ENCODE measurements at places on chromosomes 13 and 19.

GRCh38 chr19:38264486-38265212, at the start of gene SPINT2:
Gene SPINT2, plus strand, starts transcription at chr19:38264573. Its CDS starts 320 bp downstream, at chr19:38264893.
- no peak for DNase-seq

- no peak for DNase-seq
These were observed 138.2 kb downstream of the KCNRG start for GRCh38 chr13:50153401-50153800.

GRCh38 chr19:16146112-16146511, 2.6 kb downstream of the HSH2D start:
- DNase-seq: no peak

DNA sequence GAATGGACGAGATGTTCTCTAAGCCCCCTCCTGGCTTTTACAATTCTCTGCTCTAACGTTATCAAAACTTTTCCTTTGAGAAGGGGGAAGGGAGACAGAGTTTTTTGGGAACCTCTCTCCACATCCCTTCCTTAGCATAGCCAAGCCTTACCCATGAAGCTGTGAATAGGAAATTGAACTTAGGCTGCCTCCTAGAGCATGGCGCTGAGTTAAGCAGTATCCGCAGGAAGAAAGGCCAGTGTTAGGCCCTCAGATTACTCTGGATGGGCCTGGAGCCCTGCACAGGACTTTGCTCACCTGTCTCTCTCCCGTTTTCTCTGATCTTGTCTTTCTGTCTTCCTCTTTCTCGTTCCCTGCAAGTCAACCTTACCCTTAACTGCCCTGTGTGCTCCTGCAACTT, 39.6 kb downstream of the CYP2B6 start:
- DNase-seq: no peak

DNA sequence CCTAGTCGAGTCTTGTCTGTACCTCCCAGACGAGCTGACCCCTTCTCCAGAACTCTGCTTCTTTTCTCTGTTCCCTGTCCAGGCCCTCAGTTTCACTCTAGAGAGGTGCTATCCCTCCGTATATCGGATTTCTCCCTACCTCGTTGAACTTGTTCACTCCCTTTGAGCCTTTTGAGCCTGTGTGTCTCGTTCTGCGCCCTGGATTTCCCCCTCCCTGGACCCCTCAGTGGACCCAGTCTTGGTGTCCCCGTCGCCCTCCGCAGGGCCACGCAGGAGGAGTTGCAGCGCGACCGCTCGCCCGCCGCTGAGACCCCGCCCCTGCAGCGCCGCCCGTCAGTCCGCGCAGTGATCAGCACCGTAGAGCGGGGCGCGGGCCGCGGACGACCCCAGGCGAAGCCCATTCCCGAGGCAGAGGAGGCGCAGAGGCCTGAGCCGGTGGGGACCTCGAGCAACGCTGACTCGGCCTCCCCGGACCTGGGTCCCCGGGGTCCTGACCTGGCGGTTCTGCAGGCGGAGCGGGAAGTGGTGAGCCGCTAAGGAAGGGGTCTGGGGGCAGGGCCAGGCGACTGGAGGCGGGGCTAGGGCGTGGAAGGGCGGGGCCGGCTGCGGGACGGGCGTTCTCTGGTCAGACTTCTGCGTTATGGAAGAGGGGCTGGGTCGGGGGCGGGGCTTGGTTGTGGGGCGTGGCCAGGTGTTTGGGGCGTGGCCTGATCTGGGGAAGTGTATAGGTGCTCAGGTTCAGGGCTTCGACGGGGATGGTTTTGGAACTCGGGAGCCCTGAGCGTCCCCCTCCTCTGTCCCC, 5.5 kb downstream of the EPS8L1 start:
- DNase-seq: peak; percentile 84

DNA sequence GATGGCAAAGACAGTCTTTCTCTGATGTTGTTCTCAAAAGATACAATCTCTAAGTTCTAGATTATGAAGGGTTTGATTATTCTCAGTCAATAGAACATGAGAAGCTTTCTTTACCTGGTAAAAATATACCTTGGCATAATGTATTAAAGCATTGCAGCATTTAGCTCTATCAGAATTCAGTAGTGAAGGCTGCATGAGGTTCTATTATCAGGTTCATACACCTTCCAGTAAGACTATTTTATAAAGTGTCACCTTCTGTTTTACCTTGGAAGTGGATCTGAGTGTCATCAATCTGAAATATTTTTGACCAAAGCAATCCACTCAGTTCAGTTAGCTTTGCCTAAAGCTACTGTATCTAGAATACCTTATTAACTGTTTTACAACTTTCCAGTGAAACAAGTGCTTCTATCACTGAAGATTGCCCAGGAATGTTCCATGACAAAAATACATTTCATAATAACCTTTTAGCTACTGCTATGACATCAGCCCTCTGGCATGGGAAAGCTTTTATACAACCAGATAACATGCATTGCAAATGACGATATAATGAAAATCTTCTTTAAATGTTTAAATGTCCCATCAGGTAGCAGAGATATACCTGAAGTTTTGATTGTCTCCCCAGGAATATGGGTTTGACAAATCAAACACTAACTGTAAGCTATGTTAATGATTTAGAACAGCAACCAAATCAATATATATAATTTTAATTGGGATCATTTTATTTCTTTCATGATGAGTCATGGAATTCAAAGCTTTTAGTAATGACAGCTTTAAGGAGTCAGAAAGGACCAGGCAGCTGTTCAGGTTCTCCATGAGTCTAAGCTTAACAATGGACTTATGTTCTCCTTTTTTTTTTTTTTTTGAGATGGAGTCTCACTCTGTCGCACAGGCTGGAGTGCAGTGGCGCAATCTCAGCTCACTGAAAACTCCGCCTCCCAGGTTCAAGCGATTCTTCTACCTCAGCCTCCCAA, 72.2 kb downstream of the UFM1 start:
- no peak for DNase-seq

DNA sequence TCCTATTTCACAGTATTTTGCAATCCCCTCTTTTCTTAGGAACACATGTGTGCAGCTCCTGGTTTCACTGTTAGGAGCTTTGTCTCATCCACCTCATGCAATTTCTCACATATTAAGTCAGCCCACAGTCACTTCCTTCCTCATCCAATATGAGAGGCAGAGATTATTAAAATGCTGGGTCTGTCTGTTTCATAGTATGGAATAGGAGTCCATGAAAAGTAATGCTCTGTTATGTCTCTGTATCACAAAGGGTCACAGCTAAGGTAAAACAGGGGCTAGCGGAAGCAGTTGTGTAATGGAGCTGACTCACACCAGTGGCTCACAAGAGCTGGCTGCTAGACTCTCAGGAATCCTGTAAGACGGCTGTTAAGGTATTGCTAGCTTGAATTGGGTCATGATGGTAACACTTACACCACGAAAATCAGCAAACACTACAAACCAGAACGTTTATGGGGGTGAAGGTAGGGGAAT, 216.5 kb downstream of the EFNB2 start:
- no peak for DNase-seq

- DNase-seq: peak; percentile 77
These were observed 1.5 kb upstream of the MYO1F start for GRCh38 chr19:8578642-8579265.

Measured in inflammatory macrophage (primary cell).